ENCODE measurements at places on chromosomes 1 and 21.

- peak; percentile 11 for DNase-seq
Measured at GRCh38 chr21:15732290-15732995, 2.7 kb downstream of the USP25 start.

GRCh38 chr1:12174924-12175810 is 8.4 kb downstream of the TNFRSF1B start:
- DNase-seq, result no peak

- DNase-seq, result no peak
Measured at GRCh38 chr1:36739703-36740289, 257.1 kb upstream of the CSF3R start.

GRCh38 chr21:43273708-43274021 is 104.9 kb downstream of the CRYAA start:
- no peak for DNase-seq

GRCh38 chr1:92638498-92638897 is 146.4 kb downstream of the EVI5 start:
- no peak for DNase-seq

- no peak for DNase-seq
Measured at GRCh38 chr1:84785271-84786036, 95.2 kb upstream of the SSX2IP start.

- DNase-seq, result no peak
Measured at GRCh38 chr1:164926107-164926506, 367.1 kb downstream of the PBX1 start.
